T-helper 17 cell (primary cell): ENCODE measurements at places on chromosomes 1 and 21.

DNA sequence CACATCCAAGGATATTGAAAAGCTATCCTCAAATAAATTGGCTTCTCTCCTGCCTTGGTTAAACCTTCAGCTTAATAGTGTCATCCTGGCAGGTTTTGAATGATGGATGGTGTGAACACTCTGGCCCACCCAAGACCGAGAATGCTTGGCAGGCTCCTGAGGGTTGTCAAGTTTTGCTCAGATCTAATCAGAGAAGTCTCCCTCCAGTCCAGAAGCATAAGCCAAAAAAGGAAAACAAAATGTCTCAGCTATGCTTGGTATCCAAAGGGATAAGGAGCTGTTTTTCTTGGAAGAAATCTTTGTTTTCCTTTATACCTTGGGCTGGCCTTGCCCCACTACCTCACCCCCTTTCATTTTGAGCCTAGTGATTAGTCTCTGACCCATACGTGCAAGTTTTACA lies 172.7 kb downstream of the CRB1 start:
- DNase-seq = no peak

DNA sequence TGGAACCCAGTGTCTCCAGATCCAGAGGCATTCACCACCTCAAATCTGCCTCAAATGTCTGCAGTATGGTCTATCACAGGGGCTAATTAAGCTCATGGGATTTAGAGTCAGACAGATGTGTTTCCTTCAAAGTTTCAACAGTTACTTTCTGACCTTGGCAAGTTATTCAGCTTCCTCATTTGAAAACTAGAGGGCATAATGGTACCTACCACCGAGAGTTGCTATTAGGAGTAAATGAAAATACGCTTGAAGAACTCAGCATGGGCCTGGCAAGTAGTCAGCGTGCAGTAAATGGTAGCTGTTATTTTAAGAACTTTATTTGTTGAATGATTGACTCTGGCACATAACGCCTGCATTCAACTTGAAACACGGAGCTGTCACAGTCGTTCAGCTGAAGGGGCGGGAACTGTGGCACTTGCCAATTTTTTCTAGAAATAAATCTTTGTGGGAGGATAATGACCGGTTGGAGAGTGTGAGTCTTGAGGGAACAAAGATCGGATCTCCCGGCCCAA lies 1.2 kb upstream of the CAP1 start:
- no peak for DNase-seq

- no peak for DNase-seq
Measured at GRCh38 chr21:38841472-38841871, 35.7 kb downstream of the ETS2 start.

- DNase-seq = no peak
Measured at GRCh38 chr21:26499495-26499894, 73.6 kb downstream of the CYYR1 start.

- no peak for DNase-seq
Measured at GRCh38 chr1:157360023-157360390, 192.3 kb downstream of the FCRL5 start.

DNA sequence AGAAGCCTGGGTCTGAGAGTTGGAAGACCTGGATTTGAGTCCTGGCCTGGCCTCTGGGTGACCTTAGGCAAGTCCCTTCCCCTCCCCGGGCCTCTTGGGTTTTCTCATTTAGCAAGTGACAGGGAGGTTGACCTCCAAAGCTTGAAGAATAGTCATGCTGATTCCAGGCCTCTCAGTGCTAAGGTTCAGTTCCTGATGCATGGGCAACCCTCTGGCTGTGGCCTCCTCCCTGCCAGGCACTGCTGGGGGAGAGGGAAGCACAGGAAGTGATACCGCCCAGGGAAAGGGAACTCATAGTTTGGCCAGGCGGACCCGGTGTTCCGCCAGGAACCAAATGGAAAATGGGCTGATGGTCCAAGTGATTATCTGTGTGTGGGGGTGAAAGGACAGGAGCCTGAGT lies 23.6 kb upstream of the WASF2 start:
- no peak for DNase-seq

- DNase-seq = no peak
Measured at GRCh38 chr21:30256100-30256499, 26.6 kb downstream of the KRTAP24-1 start.

GRCh38 chr21:35239811-35240219 lies 190.7 kb upstream of the RUNX1 start:
- no peak for DNase-seq

GRCh38 chr1:65067491-65068201 lies 80.4 kb upstream of the AK4 start:
- DNase-seq = peak; percentile 27

- no peak for DNase-seq
Measured at GRCh38 chr1:68294367-68295066, 62.2 kb upstream of the WLS start.

DNA sequence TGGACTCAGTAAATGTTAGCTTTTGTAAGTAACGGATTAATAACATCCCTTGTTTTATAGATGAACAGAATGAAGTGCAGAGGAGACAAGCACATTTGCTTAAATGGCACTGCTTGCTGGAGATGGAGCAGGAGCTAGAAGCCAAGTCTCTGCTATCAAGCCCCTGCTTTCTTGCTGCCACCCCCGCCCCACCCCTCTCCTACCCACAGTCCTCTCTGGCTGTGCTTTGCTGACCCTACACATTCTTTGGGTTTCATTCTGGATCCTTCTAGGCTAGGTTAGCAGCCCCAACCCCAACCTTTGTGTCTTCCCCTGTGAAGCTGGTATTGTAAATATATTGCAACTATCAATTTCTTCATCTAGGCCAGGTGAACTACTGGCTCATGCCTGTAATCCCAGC lies 77.5 kb upstream of the CAPZB start:
- DNase-seq = no peak

DNA sequence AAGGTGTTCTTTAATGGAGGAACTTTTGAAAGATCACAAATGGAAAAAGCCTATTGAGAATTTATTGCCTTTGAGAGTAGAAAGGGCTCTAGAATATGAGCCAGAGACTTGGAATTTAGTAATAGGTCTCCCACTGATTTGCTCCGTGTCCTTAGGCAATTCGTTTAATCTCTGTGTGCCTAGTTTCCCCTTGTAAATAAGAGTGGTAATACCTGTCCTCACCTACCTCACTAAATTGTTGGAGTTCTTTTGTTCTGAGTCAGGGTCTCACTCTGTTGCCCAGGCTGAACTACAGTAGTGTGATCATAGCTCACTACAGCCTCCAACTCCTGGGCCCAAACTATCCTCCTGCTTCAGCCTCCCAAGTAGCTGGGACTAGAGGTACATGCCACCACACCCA lies 15.0 kb upstream of the TEKT2 start:
- no peak for DNase-seq

DNA sequence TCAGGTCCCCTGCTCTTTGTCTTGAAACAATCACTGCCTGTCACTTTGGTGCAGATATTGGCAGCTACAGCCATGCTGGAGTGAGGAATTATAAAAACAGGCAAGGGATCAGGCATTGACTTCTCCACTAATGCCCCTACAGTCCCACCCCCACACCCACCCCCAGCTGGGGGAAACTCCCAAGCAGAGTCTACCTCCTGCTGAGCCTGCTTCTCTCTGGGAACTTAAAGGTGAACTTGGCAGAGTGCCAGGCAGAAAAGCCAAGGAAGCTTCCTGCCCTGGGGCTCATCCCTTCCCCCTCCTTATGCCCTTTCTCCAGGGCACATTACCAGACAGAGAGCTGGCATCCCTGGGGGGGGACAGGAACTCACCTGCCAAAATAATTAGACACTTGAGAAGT lies 6.7 kb downstream of the NCMAP start:
- DNase-seq = no peak

GRCh38 chr1:206826394-206826793 lies 39.0 kb upstream of the IL20 start:
- no peak for DNase-seq

DNA sequence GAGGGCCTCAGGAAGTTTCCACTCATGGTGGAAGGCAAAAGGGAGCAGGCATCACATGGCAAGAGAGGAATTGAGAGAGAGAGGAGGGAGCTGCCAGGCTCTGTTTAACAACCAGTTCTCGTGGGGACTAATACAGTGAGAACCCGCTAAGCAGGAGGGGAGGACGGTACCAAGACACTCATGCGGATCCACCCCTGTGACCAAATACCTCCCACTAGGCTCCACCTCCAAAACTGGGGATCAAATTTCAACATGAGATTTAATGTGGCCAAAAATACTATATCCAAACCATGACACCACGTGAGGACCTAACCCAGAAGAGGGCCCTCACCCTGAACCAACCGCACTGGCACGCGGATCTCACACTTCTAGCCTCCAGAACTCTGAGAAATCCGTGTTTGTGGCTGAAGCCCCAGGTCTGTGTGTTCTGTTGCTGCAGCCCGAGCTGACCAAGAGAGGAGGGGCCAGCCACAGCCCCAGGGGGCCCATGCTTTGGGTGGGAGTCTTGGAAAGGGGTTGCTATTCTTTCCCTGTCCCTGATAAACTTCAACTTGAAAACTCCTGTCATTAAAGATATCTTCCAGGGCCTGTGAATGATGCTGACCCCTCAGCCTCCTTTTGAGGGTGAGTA lies 32.0 kb downstream of the TRIM67 start:
- no peak for DNase-seq

DNA sequence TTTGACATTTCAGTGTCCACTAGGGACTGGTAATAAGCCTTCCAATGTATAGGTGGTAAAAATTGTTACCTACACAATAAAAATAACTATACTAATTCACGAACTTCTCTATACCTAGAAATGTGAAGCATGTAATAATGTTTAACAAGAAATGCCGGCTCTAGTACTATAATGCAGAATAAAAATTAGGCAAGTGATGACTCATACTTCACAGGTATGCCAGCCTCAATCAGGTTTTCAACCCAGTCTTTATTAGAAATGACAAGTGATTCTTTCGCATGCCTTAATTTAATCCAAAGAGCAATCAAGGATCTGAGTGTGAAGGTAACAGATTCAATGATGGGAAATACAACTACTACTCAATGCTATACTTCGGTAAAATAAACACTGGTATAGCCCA lies 134.9 kb downstream of the RERE start:
- DNase-seq = no peak

- DNase-seq = no peak
Measured at GRCh38 chr1:92709738-92710137, 75.2 kb downstream of the EVI5 start.

DNA sequence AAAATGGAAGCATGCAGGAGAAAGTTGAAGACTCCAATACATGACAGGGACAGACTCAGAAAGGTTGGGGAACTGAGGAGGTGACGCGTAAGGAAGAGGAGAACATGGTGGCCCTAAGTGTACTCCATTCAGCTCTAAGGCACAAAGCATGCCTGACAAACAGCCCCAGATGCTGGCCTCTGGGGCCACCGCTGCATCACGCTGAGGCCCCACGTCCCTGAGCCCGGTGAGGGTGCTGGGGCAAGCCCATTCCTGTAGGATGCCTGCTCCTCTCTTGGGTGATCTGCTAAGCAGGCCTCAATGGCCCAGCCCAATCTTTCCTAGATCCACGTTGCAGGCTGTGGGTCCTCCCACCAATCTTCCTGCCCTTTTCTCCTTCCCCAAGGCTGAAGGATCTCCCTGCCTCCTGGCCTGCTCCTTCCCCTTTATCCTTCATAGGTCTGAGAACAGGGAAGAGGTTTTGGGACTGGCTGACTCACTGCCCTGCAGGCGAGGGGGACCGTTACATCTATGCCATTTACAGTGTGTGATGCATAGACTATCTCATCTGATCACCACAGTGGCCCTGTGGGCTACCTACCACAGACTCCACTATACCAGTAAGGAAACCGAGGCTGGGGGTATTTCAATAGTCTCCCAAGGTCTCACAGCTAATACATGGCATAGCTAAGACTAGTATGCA lies 16.8 kb upstream of the NID1 start:
- DNase-seq = no peak

DNA sequence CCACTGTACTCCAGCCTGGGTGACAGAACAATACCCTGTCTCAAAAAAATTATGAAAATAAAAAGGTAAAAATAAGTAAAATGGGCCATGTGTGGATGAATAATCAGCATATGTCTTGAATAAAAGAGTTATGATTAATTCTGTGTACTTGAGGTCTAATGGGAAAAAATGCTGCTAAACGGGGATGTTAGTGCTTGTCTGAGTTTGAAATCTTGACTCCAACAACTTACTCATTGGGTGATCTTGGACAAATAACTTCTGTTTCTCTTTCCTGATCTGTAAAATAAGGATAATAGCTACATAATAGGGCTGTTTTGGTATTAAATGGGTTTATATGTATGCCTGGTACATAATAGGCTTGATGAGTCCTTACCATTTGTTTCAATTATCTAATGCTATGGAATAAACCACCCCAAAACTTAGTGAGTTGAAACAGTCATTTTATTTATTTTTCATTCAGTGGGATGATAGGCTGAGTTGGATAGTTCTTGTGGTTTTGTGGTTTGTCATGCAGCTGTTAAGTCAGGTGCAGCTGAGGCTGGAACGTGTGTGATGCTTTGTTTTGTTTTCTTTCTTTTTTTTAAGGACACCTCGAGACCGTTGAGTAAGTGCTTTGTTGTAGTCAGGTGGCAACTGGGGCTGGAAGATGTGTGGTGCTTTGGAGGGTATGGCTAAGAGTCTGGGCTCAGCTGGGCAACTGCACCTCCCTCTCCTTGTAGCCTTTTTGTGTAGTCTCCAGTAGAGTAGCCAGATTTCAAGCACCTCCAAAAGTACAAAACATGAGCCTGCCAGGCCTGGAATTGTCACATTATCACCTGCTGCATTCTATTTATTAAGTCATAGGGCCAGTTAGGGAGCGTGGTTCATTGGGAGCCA lies 4.9 kb downstream of the MDM4 start:
- peak; percentile 62 for DNase-seq

GRCh38 chr1:147837129-147837963 lies 65.2 kb upstream of the GJA8 start:
- DNase-seq = no peak

- no peak for DNase-seq
Measured at GRCh38 chr1:245483247-245483646, 328.5 kb downstream of the KIF26B start.

DNA sequence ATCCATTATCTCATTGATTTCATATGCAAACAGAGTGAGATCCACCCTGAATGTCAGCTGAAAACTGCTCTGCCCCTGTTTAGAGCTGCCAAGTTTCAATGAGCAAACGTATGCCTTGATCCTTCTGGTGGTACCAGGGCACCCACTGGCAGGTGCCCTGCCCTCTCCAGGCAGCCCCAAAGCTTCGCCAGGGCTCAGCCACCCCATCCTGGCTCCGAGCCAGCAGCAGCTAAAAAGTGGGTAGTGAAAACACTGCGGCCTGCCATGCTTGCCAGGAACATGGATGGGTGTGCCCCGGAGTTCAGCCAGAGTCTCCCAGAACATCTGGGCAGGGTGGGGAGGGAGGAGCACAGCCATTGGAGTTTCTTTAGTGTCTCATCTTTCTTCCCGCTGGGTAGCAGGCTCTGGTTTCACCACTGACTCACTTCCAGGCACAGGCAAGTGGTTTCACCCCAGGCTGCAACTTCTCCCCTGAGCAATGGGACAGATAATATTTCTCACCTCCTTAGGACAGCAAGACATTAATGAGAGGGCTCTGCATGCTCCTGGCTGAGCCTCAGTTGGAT lies 8.1 kb upstream of the LMX1A start:
- DNase-seq = no peak

DNA sequence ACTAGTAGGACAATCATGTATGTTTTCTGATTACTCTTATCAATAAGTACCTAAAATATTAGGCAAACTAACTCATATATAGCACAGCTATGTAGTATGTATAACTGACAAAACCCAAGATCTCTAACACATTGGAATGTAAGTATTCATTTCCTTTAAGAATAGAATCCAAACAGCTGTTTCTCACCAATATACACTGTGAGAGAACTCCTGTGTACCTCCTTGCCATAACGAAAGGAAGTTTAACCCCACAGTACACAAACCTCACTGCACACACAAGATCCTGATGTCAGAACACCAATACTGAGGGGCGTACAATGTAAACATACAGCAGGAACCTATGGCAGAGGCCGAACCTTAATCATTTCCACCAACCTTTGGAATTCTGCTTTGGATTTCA lies 113.0 kb downstream of the SMYD3 start:
- no peak for DNase-seq
